ENCODE measurements at places on chromosomes 11 and 22.

- no peak for ATAC-seq
Observed at GRCh38 chr11:85266646-85267045, 360.5 kb downstream of the DLG2 start.

GRCh38 chr11:8217136-8217535 is 46.5 kb downstream of the LMO1 start:
- no peak for ATAC-seq

- ATAC-seq = no peak
Observed at GRCh38 chr11:93686226-93686625, 24.7 kb downstream of the CEP295 start.

GRCh38 chr11:87019613-87020271 is 18.0 kb upstream of the TMEM135 start:
- ATAC-seq = no peak

- ATAC-seq = no peak
Observed at GRCh38 chr11:60498853-60499252, 6.3 kb downstream of the MS4A12 start.

GRCh38 chr11:35620795-35621194 is 2.5 kb downstream of the FJX1 start:
- ATAC-seq = no peak

DNA sequence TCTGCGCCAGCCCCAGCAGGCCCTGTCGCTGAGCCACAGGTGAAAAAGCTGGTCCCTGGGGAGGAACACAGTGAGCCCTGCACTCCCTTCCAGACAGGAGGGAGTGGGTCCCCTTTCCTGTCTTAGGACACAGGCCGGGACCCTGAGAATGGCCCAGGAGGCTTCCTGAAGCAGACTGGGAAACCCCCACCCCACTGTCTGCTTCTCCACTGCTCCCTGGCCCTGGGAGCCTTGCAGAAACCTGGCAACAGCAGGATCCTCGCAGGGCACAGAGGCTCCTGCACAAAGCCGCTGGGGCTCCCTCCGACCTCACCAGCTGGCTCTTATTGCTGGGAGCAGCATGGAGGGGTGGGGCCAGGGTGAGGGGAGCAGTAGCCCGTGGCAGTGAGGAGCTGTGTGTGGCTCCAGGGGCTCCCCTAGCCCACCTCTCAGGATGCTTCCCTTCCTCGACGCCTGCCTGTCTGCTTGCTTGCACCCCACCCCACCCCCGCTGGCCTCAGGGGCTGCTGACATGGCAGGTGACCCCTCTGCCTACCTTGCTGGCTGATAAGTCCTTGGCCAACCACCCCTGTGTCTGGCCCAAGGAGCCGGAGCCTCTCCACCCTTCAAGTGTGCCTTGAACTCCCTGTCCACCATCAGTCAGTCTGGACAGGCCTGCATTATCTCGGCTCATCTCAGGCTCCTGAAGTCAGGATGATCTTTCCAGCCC is 72.1 kb upstream of the KCNQ1OT1 start:
- no peak for ATAC-seq

DNA sequence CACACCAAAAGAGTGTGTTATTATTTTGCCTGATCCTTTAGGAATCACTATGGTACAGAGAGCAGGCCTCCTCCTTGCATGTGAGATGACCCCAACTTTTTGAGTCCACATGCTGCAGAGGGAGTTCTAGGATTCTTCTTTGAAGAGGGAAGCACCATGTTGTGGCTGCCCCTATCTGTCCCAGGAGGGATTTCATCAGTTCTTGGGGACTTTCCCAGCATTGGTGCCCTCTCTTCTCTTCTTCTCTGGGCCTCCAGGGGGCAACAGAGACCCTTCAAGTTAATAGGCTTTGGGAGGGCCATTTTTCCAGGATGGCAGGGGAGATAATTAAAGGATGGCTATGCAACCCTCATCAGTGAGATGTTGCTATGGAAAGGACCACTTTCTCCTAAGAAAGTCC is 3.6 kb downstream of the MMP1 start:
- ATAC-seq = no peak

DNA sequence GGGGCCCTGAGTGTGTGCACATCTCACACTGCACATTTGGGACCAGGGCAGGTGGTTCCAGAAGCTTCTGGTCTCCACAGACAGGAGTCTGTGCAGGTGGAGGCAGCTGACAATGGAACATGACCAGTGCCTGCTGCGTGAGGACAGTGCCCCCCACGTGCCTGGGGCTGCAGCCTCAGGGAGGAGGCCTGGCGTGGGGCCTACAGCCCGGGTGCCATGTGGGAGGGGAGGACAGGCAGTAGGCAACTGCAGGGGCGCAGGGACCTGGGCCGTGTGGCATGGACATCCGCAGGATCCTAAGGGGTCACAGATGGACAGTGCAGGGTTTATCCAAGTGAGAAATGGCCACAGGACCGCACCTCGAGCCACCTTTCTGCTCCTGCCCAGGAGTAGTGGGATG is 28.8 kb downstream of the TSPAN4 start:
- ATAC-seq = no peak
